Upper lobe of right lung (tissue), 1 donor: ENCODE measurements at places on chromosomes 11 and 22. TPM values are rescaled to one million over a fixed set of nuclear protein-coding genes. Genes with fewer than 3 reads are reported as not detected.

The KREMEN1 gene
- total RNA-seq, result 23.3 TPM

The TRIM34 gene
- 10.4 TPM for total RNA-seq

The DSCAML1 gene
- 1.3 TPM for total RNA-seq

The MFRP gene
- not detected for total RNA-seq

The KRTAP5-7 gene
- total RNA-seq, result 0.46 TPM

The SPECC1L gene
- total RNA-seq, result 87.1 TPM

DNA sequence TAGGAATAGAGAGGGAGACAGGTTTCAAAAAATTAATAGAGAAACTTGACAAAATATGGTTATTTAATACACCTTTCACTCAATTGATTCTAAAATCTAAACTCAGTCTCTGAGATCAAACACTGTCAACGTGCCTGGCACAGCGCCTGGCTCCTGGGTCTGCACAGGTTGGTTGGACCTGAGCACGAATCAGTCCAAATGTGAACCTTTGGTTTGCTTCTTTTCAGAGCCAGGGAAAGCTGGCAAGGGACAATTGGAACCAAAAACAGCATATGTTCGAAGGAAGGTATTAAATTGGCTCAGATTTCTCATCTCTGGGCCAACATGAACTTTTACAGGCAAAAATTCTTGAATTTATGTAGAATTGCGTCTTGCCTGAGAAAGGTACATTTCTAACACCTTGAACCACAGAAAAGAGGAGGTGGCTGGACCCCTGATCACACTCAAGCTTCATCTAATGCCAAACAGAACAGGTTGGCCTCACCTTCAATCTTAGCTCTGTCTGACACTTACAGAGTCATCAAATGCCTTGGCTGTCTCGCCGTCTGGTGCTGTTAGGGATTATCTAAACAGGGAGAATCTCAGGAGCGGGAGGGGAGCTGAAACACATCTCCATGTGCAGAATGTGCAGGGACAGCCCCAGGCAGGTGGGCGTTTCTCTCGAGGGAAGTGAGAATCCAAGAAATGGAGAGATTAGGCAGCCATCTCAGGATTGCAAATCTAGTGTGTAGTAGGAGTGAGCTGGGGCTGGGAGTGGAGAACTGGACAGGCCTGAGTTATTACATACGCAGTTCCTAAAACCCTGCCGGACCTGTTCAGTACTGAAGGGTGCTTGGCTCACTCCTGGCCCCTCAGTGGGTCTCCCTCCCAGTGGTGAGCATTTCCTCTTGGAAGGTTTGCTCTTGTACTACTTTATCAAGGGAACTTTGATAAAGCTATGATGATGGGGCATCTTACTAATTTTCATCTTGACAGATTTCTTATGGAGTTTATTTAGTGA lies 442.2 kb upstream of the B3GAT1 start:
- no peak overlapping the region for H3K27ac ChIP-seq
- H3K4me3 ChIP-seq, result no peak overlapping the region
- H3K36me3 ChIP-seq, result no peaks in the 10 kb centered on the region
- no peak for DNase-seq
- no peaks in the 10 kb centered on the region for H3K27me3 ChIP-seq

DNA sequence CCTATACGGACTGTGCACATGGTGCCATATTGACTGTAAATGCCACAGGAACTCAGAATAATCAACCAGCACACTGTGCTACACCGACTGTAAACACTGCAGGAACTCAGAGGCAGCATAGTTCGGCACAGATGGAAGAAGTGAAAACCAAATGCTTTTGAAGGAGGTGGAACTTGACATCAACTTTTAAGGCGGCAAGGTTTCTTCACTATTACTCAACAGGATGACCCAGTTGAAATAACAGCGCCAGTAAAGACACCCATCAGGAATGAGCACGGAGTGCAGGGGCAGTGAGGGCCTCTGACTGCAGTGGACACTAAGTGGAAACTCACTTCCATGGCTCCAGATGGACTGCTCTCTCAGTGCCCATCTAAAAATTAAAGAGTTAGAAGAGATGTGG lies 15.7 kb downstream of the TESMIN start:
- no peak for DNase-seq
- no peaks in the 10 kb centered on the region for H3K36me3 ChIP-seq
- no peak overlapping the region for H3K27ac ChIP-seq
- H3K27me3 ChIP-seq, result no peaks in the 10 kb centered on the region
- H3K4me1 ChIP-seq, result no peaks in the 10 kb centered on the region

- peak overlapping the region; percentile 64 for H3K27ac ChIP-seq
- no peaks in the 10 kb centered on the region for H3K27me3 ChIP-seq
- H3K4me3 ChIP-seq, result no peak overlapping the region
- no peak for DNase-seq
These were observed 193.4 kb downstream of the CASP12 start for GRCh38 chr11:104704888-104705287.

DNA sequence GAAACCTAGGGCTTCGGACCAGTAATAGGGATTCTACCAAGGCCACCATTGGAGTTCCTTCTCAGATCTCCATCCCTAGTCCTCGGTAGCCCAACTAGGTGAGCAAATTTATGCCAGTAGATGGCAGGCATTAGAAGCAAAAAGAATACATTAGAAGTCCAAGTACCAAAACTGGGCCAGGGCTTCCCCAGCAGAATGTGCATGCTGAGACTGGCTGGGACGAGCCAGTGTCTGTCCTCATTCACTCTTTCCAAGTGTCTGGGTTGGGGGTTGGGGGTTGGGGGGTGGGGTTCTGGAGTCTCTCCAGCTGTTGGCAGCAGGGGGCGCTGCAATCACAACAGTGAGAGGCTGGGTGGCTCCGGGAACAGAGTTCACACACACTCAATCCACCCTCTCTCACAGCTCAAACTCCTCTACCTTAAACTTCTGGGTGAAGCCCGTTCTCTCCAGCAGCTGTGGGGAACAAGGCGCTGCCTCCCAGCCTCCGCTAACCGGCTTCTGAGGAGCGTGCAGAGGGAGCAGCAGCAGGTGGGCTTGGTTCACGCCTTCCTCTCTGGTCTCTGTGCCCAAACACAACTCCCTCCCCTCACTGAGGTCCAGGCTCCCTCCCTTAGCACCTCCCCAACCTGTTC lies 57.5 kb downstream of the BTG4 start:
- H3K27ac ChIP-seq, result no peak overlapping the region
- H3K4me1 ChIP-seq, result no peaks in the 10 kb centered on the region
- no peak overlapping the region for H3K4me3 ChIP-seq
- DNase-seq, result no peak
- no peaks in the 10 kb centered on the region for H3K36me3 ChIP-seq

DNA sequence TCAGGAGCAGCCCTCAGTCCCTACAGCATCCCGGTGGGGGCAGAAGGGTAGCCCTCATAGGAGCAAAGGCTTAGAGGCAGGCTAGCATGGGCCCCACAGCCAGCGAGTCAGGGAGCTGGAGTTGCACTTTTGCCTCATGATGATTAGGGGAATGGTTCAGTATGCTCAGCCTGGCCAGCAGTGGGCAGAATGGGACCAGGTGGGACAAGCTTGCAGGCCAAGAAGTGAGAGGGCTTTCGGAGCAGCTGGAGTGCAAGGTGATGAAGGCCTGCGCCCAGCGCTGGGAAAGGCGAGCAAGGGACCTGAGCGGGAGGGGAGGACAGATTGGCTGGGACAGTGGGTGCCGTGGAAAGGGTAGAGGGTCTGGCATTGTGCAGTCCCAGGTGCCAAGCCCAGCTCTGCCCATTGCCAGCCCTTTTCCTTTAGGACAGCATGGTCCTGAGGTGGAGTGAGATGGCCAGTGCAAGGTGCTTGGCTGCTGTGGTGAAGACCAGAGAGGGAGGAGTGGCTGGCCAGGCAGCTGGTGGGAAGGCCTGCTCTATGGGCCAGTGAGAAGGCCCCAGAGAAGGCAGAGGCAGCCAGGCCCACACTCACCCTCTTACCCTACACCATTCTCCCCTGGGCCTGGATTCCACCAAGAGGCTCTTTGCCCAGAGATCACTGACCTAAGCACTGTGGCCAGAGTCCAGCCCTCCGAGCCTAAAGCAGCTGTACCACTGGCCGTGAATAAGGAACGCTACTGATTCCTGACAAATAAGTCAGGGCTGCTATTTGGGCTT lies 47.9 kb upstream of the SUSD2 start:
- no peaks in the 10 kb centered on the region for H3K27me3 ChIP-seq
- peaks cover 16% of the 10 kb centered on the region for H3K36me3 ChIP-seq
- H3K4me3 ChIP-seq, result no peak overlapping the region
- DNase-seq, result peak; percentile 82

DNA sequence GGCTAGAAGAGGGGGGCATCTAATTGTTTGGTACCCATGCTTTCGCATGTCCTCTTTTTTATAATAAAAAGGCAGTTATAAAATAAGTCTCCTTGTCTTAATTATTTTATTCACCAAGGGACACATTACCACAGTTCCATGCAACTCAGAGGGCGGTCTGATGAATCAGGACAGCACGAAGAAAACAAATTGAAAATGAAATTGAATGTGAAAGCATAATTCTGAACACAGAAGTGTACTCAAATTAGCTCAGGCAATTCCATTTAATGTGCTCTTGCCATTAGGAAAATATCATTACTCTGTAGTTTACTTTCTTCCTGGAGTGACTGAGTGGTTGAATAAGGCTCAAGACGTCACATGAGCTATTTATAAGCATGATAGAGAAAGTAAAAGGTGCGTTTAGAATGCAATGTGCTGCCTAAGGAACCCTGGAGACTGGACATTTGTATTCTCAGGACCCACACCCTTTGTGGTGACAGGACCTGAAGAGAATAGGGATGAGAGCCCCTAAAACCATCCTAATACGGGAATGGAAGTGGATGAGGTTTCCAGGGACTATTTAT lies 59.6 kb downstream of the MTNR1B start:
- H3K36me3 ChIP-seq, result no peaks in the 10 kb centered on the region
- no peaks in the 10 kb centered on the region for H3K4me1 ChIP-seq
- H3K4me3 ChIP-seq, result no peak overlapping the region
- DNase-seq, result no peak

DNA sequence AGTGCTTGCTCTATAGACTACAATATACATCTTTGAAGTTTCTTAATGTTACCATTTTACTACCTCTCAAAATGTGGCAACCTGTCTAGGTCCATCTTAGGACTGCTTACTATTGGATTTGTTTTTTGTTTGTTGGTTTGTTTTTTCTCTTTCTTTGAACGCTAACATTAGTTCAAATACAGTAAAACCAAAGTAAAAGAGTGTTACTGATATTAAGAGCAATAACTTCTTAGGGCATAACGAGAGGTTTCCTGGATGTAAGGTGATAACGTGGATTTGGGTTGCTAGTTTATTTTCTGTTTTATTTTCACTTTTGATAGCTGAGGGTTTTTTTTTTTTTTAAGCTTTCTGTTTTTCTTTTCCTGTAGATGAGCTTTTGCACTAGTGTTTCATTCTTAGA lies 43.6 kb downstream of the TMEM135 start:
- no peak for DNase-seq
- H3K36me3 ChIP-seq, result peaks cover 2% of the 10 kb centered on the region
- H3K4me1 ChIP-seq, result no peaks in the 10 kb centered on the region
- H3K27me3 ChIP-seq, result no peaks in the 10 kb centered on the region
- H3K27ac ChIP-seq, result no peak overlapping the region
- peak overlapping the region; percentile 20 for H3K4me3 ChIP-seq

DNA sequence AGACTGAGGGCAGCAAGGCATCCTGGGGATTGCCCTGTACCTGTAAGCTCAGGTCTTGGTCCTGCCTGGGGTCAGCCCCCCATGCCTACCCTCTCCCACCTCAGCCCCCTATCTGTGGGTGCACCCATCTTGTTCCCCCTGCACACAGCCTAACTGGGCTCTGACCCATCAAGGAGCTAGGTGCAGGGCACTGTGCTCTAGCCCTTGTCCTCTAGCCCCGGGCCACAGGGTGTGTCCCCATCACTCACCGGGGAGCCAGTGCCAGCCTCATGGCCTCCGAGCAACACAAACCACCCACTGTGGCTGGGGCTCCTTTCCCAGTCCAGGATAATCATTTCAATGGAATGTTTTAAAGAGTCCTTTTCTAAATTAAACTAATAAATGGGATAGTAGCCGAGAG lies 293.9 kb upstream of the PLET1 start:
- no peak overlapping the region for H3K27ac ChIP-seq
- no peaks in the 10 kb centered on the region for H3K27me3 ChIP-seq
- no peaks in the 10 kb centered on the region for H3K36me3 ChIP-seq
- H3K4me1 ChIP-seq, result no peaks in the 10 kb centered on the region
- DNase-seq, result no peak

DNA sequence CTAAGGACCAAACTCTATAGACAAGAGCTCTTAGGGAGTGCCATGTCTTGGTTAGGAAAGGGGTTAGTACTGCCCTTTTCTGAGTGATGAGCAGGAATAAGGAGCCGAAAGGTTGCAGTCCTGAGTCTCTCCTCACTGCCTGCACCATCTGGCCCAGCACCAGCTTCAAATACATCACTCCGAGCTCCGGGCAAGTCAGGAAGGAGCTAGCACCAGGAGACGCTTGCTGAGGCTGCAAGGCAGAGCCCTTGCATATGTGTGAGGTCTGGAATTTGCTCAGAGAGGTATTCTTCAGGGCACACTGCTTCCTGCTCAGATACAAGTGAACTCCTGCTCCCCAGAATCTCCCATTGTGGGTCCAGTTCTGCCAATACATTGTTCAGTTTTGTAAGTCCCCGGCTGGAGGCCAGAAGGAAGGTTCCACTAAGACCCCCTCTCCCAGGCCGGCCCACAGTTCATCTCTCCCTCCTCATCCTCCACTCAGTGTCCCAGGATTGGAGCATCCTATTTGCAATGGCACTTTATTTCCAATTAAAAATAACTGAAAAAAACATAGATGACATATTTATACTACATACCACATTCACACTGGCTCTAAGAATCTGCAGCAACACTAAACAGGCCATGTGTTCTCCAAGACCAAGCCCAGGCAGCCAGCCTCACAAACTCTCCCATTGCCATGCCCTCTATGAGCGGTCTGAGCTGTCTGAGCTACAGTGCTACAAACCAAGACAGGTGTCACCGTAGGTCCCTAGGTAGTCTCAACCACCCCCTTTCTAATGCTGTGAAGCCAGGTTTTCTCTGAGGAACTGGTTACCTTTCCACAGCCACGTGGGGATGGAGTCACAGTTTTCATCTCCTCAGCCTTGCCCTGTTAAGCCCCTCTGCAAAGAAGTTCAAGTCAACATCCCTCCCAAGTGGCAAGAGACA lies 55.1 kb upstream of the SPATA19 start:
- DNase-seq, result no peak
- no peak overlapping the region for H3K4me3 ChIP-seq
- H3K27ac ChIP-seq, result no peak overlapping the region
- H3K36me3 ChIP-seq, result no peaks in the 10 kb centered on the region
- H3K27me3 ChIP-seq, result no peaks in the 10 kb centered on the region

DNA sequence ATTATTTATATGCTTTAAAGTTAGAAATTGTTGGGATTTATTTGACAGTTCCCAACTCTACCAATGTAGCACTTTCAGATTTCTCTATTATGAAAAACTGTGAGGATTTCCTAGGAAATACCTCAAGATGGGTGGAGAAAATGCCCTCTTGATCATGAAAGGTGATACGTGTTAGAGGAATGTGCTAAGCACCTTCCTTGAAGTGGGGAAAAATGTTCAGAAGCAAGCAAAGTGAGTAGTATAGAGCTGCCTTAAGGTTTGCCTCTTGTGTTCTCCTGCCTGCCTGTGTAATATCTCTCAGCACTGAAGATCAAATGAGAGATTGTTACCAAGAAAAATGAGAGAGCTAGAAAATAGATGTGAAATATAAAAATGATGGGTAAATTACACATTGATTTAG lies 58.2 kb downstream of the YAP1 start:
- H3K27me3 ChIP-seq, result no peaks in the 10 kb centered on the region
- peaks cover 13% of the 10 kb centered on the region for H3K4me1 ChIP-seq
- H3K4me3 ChIP-seq, result no peak overlapping the region
- H3K36me3 ChIP-seq, result peaks cover 1% of the 10 kb centered on the region

GRCh38 chr11:34251589-34251980 lies 106.2 kb downstream of the ABTB2 start:
- peaks cover 10% of the 10 kb centered on the region for H3K4me1 ChIP-seq
- H3K36me3 ChIP-seq, result no peaks in the 10 kb centered on the region
- no peak overlapping the region for H3K27ac ChIP-seq

- H3K27ac ChIP-seq, result no peak overlapping the region
- DNase-seq, result no peak
- peaks cover 2% of the 10 kb centered on the region for H3K27me3 ChIP-seq
- peaks cover 47% of the 10 kb centered on the region for H3K4me1 ChIP-seq
- no peaks in the 10 kb centered on the region for H3K36me3 ChIP-seq
These were observed 5.5 kb downstream of the ADM start for GRCh38 chr11:10310301-10310841.
